GM18507 (cell line): ENCODE measurements at places on chromosomes 12 and 14.

DNA sequence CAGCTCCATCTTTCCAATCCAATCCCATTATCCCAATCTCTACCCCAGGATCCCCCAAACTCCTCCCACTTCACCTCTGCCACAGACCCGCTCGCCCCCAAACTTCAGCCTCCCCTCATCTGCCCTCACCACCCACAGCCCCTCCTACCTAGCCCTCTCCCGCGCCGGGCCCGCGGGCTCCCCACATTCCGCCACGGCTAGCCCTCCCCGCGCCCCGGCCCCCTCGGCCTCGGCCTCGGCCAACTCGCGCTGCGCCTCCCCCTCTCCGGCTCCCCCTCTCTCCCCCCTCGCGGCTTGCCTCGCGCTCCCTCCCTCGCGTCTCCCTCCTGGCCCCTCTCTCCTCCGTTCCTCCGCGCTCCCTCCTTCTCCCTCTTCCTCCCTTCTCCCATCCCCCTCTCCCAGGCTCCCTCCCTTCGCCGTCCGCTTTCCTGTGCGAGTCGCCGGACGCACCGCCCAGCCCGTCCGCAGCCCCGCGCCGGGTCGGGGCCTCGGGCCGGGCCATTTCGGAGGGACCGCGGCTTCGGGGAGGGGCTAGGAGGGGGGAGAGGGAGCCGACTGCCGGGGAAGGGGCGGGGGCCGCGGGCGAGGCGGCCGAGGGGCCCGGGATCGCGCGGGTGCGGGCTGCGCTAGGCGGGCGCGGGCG is at the start of gene ATN1:
Gene ATN1, plus strand, starts transcription at position 581 of the 643 bp plus-strand sequence. CDS start 6,043 bp downstream, outside the sequence.
- no peak for DNase-seq

DNA sequence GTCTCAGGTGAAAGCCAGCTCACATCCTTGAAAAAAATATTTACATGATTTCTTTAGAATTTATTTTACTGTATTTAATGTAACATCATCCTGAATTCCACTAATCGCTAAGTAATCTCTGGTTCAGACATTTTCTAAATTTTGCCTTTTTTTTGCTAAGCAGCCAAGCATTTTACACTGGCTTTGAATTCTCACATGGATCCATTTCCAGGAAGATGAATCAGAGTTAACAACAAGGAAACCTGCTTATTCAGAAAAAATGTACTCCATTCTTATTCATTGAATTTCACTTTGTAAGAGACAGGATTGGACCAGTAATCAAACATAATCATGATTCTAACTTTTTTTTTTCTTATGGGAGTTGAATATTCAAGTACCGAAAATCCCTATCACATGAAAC is 1785.1 kb upstream of the FLRT2 start:
- no peak for DNase-seq

GRCh38 chr12:47164724-47165439 is 85.1 kb upstream of the AMIGO2 start:
- no peak for DNase-seq

DNA sequence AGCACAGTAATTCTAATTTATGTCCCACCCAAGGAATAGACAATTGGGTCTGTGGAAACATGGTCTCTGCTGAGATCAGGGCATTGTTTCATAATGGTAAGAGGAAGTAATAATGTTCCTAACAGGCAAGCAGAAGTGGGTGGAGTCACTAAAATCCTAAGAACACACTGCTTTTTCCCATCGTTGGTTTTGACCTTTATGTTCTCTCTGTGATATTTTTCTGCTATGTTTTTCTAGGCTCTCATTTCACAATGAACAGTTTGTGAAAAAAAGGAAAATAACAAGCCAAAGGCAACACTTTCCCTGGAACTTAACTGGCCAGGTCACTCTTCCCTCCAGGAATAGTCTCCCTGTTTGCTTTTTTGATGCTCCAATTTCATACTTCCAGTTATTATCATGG is 80.6 kb upstream of the OVCH1 start:
- no peak for DNase-seq

DNA sequence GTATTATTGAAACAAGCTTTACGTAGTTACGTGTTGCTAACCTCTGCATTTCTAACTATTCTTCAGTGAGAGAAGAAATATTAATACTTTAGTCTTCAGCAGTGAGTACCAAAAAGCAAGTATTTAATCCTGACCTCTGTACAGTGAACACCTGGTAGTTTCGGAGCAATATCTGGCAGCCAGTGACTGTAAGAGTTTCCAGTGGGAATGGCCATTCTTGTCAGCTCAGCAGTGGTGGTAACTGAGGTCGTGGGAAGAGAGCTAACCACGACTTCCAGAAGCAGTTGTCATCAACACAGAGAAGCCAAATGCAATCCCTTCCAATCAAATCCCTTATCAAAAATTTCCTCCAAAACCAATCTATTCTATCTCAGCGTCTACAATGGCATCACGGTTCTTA is 1500.2 kb upstream of the FLRT2 start:
- DNase-seq = no peak

DNA sequence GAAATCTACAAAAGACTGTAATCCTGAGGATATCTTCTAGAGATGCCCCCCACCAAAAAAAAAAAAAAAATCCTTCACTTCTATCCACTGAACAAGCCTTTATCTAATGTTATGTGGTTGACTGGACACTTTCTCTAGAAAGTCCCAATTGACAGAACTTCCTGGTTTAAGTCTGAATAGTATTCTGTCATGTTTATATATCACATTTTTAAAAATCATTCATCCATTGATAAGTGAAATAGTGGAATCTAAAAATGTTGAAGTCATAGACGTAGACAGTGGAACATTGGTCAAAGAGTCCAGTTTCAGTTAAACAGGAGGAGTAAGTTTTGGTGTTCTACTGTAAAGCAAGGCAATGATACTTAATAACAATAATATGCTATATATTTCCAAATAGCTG is 297.0 kb downstream of the SSPN start:
- DNase-seq = no peak

DNA sequence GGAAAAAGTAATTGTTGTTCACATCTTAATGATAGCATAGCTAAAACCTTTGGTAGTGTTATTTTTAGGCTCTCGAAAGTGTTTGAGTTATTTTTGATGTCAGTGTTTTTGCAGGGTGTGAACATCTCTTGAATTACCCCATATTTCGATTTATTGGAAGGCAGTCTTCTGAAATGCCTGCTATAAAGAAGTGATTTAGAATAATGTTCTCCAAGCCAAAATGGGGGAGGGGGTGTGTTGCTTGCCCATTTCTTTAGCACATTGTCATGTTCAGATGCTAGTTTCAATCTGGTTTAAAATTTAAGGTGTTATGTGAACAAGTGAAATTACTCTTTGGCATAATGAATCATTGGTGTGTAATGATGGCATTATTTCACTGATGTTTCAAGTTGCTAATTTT is 110.6 kb downstream of the SYNE2 start:
- no peak for DNase-seq

GRCh38 chr12:104166465-104166864 is 28.5 kb upstream of the NFYB start:
- DNase-seq = no peak

DNA sequence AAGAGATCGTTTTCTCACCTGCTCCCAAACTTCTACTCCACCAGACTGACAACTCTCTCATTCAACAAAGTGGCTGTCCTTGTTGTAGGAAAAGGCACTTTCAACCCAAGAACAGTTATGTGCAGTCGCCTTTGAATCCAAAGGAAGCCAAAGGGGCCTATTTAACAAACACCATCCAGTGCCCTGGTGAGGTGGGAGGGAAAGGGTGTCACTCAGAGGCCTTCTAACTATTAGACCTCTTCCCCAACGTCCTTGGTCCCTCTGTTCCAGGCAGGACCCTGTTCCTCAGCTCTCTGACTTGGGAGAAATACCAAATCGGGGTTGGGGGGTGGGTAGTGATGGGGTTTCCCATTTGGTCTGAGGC is 3.2 kb downstream of the SIX4 start:
- no peak for DNase-seq

GRCh38 chr12:25051656-25052195 is 102.8 kb upstream of the BCAT1 start:
- no peak for DNase-seq

- DNase-seq = no peak
Measured at GRCh38 chr14:105118646-105119407, 49.7 kb downstream of the JAG2 start.

GRCh38 chr12:132399092-132400010 is 70.0 kb upstream of the GALNT9 start:
- DNase-seq = no peak

- DNase-seq = no peak
Measured at GRCh38 chr14:81153187-81153586, 67.6 kb downstream of the GTF2A1 start.

DNA sequence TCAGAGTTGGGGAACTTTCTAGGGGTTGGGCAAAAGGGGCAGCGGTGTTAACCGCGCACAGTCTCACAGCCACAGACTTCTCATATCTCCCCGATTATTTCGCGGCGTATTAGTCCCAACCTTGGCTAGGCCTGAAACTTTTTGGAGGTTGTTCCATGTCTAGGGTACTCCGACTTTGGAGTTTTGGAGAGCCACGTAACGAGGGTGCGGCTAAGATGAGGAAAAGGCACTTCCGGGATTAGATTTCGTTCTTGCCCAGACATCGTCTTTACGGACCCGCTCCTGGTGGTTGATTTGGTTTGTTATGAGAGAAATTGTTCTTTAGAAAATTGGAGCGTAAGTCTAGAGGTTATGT is 513 bp downstream of the CCNK start:
- no peak for DNase-seq

- no peak for DNase-seq
Measured at GRCh38 chr14:68392393-68393141, 400.3 kb downstream of the ZFP36L1 start.

GRCh38 chr14:59148334-59148900 is 40.0 kb upstream of the DAAM1 start:
- DNase-seq = no peak

GRCh38 chr14:101062601-101063000 is 159.1 kb upstream of the RTL1 start:
- DNase-seq = no peak

- DNase-seq = no peak
Measured at GRCh38 chr12:129673806-129674205, 230.0 kb downstream of the TMEM132D start.

GRCh38 chr12:32470936-32471470 is 71.6 kb downstream of the FGD4 start:
- no peak for DNase-seq

GRCh38 chr12:78584695-78585094 is 279.9 kb upstream of the SYT1 start:
- DNase-seq = no peak

- DNase-seq = no peak
Measured at GRCh38 chr12:29082522-29082921, 66.6 kb upstream of the FAR2 start.

GRCh38 chr12:103442182-103442555 is 53.6 kb downstream of the C12orf42 start:
- DNase-seq = no peak

GRCh38 chr12:115632308-115632707 is 645.2 kb downstream of the MED13L start:
- no peak for DNase-seq

DNA sequence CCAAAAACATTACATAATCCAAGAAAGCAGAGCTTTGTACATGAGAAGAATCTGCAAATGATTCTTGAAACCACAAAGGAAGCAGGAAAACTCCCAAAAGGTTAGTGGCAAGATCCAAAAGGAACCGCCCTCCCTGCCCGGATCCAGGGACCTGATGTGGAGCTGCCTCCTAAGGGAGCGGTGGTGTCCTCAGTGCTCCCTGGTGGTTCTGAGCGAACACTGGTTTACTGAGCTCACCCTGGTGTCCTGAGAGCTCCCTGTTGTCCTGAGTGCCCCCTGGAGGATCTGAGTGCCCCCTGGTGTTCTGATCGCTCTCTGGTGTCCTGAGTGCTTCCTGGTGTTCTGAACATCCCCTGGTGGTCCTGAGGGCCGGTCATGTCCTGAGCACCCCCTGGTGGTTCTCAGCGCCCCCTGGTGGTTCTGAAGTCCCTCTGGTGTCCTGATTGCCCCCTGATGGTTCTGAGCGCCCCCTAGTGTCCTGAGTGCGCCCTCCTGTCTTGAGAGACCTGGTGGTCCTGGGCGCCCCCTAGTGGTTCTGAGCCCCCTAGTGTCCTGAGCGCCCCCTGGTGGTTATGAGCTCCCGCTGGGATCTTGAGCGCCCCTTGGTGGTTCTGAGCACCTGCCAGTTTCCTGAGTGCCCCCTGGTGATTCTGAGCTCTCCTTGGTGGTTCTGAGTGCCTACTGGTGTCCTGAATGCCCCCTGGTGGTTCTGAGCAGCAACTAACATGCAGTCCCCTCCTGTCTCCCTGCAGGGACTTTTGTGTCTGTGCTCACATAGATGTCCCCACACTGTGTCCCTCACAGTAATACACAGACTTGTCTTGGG is 891.1 kb downstream of the TMEM121 start:
- peak; percentile 33 for DNase-seq

DNA sequence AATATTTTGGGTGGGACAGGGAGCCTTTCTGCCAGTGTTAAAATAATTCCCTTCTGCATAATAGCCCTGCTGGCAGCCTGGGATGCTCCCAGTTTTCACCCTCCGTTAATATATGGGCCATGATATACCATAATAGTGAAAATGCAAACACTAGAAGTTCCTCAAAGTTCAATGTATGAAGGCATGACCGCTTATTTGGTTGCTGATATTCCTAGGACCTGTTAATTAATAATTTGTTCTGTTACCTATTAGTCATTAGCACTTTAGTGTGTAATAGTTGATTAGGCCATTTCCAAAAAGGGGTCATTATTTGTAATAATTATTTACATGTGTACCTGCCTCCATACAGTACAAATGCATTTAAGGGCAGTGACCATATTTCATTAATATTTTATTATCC is 20.4 kb downstream of the NR1H4 start:
- DNase-seq = no peak

DNA sequence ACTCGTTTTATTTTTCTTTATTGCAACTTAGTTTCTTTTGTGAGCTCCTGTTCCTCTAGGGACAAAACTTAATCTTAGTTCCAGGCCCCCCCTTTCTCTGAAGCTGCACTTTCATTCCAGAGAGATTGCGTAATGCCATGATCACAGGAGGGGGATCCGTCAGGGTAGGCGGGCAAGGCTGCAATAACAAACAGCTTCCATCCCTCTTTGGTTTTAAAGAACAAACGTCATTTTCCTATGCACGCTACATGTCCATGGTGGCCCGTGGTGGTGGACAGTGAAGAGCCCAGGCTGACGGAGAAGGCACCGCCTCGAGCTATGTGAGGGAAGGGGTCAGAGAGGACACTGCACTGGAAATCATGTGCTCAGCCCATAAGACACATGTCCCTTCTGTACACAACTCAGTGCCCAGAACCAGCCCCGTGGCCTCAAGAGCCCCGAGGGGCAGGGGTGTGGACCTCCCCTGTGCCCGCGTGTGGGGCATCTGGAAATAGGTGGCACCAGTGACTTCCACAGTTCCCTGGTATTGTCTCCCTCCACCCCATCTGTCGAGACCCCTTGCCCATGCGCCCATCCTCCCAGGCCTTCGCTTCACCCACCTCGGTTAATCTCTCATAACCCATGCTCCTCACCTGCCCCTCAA is 161.4 kb downstream of the ADGRD1 start:
- DNase-seq = no peak

GRCh38 chr12:104056419-104056972 is 6.5 kb upstream of the GLT8D2 start:
- DNase-seq = no peak

- DNase-seq = no peak
Measured at GRCh38 chr14:103066399-103066798, 9.1 kb upstream of the CDC42BPB start.
